ENCODE measurements at places on chromosomes 3 and 15. TPM values are rescaled to one million over a fixed set of nuclear protein-coding genes. Genes with fewer than 3 reads are reported as not detected.

The NR2E3 gene
- 0.18 TPM for polyA plus RNA-seq

The PTPRG gene
- polyA plus RNA-seq, result 14.3 TPM

The KBTBD13 gene
- polyA plus RNA-seq, result not detected

The HACD2 gene
- 13.8 TPM for polyA plus RNA-seq

The VGLL3 gene
- polyA plus RNA-seq, result not detected

The NR2F2 gene
- 3.9 TPM for polyA plus RNA-seq

GRCh38 chr3:123584284-123584987 is 417 bp downstream of the HACD2 start:
- DNase-seq, result peak; percentile 79

DNA sequence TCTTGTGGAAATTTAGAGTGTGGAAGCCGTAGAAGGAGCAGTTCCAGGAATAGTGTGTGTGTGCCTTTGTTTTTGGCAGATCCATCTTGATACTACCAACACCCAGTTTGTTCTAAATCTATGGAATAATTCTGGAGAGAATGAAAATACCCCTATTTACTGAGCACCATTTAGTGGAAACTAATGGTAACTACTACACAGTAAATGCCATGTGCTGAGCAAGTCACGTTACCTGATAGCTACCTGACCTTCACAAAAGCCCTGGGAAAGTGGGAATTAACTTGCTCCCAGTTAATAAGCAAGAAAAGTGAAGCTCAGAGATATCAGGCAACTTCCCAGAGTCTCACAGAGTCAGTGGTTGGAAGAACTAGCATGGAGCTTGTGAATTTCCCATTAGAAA is 137.7 kb downstream of the ARPP21 start:
- no peak for DNase-seq

GRCh38 chr15:63805993-63806980 is 27.5 kb downstream of the HERC1 start:
- DNase-seq, result no peak

DNA sequence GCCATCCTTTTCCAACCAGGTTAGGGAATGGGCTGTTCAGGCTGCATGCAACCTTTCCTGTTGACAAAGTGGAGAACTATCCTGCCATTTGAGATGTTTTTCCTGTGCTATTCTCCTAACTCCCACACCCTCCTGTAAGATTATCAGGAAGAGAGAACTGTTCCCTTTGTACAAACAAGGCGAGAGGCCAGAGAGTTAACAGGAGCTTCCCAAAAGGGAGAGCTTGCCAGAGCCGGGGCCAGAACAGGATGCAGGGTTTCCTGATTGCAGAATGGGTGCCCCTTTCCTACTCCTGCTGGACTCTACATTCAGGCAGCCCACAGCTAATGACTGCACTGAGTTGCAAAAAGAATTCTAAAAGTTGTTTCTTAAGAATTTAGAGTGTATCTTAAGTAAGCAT is 17.1 kb downstream of the PML start:
- no peak for DNase-seq

GRCh38 chr3:162643245-162643644 is 1146.6 kb downstream of the OTOL1 start:
- no peak for DNase-seq

DNA sequence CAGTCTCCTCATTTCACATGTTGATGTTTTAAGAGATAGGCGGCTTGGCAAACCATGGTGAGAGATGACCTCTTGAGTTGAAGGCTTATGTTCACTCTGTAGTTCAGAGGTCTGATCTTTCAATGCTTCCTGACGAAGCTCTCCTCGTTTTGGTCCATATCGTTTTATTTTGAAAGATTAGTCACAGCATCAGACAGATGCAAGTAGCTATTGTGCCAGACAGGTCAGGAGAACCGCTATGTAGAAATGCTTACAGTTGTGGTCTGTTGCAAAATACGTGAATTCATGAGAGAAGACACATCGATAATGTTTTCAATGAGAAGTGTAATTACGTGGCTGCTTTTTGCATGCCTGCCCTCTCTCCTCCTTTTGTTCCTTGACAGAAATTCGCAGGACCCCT is 47.5 kb downstream of the CHL1 start:
- DNase-seq, result no peak

- DNase-seq, result no peak
Measured at GRCh38 chr3:123716411-123716810, 131.6 kb upstream of the HACD2 start.

DNA sequence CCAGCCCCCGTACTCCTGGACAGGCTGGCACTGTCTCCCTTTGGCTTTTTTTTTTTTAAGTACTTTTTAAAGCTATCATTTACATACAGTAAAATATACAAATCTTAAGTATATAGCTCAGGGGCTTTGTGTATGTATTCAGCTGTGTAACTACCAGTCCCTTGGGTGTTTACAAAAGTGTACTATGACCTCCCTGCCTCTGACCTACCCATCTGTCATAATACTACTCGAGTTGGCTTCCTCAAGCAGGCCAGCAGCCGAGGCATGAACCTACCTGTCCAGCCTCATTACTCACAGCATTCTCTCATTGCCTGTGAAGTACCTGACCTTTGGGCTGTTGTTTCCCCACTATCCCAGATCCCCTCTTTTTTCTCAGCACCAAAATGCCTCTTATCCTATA is 33.2 kb downstream of the ABHD2 start:
- DNase-seq, result no peak

GRCh38 chr3:157614896-157615295 is 111.7 kb upstream of the VEPH1 start:
- no peak for DNase-seq

DNA sequence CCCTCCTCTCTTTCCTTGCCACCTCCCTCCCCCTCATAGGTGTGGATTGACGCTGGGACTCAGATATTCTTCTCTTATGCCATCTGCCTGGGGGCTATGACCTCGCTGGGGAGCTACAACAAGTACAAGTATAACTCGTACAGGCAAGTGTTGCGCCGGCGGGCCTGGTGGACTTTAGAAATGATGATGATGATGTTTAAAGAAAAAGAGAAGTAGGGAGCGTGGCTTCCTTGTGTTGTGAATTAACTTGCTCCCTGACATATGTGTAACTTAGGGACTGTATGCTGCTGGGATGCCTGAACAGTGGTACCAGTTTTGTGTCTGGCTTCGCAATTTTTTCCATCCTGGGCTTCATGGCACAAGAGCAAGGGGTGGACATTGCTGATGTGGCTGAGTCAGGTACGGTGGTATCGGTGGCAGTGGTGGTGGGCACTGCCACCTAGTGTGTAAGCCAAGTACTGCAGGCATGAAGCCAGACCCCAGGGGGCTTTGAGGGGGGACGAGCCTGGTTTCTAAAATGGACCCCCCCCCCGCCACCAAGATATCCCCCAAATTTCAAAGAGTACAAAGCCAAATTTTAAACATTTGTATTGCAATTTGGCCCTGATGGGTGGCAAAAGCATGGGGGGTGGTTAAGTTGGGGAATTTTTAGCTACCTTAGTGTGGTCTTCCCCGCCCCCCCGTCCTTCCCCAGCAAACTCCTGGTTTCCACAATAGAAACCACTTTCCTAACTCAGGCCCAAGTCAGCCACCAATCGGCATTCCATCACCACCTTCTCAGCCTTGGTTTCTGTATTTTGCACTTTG is 65.6 kb downstream of the SLC6A6 start:
- DNase-seq, result peak; percentile 92

- no peak for DNase-seq
Measured at GRCh38 chr15:79130535-79131130, 40.1 kb upstream of the RASGRF1 start.

DNA sequence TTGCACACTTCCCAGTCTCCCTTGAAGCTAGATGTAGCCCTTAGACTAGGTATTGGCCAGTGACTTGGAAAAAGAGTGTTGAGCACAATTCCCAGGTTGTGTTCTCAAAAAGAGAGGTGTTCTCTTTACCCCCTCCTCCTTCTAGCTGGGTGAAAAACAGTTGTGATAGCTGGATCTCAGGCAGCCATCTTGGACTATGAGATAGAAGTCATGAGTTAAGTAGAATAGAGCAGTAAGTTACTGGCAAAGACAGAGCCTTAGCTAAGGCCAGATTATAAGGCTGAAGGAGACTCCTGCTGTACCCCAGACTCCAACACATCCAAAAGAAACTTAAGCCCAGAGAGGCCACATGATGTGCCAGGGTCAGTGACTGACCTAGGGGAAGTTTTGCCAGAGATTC is 8.1 kb upstream of the STRA6 start:
- DNase-seq, result no peak

DNA sequence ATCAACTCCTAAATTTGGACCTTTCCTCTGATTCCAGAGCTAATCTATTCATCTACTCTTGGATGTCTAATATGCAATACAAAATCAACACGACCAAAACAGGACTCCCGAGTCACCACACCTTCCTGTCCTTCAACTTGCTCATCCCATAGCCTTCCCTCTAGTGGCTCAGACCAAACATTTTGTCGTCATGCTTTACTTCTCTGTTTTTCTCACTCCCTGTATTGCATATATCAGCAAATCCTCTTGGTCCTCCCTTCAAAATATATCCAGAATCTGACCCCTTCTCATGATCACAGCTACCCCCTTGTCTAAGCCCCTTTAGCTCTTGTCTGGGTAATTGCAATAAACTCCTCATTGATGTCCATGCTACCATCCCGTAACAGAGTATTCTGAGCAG is 30.5 kb upstream of the DCP1A start:
- DNase-seq, result no peak

Data from SK-N-SH (cell line).